ENCODE measurements at places on chromosomes 7 and 10.
A peak's percentile ranks its signal among the peaks of the same experiment; 100 is the strongest.

DNA sequence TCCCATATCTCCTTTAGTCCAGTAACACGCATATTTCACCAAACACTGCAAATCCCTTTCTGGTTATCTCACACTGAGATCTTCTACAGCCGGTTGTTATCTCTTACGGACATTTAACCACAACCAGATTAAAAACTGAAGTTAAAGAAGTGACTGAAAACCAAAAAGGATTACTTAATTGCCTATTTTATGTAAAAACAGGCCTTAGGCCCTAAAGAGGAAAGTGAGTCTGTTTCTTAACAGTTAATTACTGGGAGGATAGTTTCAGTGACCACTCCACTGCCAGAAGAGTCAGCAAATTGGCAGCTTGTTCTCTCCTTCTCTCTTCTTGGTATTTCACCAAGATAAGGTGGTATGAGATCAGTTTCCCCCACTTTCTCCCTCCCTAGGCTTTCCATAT is 161.9 kb upstream of the MEOX2 start:
- DNase-seq = no peak

GRCh38 chr10:83023662-83024061 is 1115.6 kb upstream of the GHITM start:
- no peak for DNase-seq

GRCh38 chr7:50632561-50633413 is 67.6 kb upstream of the DDC start:
- peak; percentile 30 for DNase-seq

DNA sequence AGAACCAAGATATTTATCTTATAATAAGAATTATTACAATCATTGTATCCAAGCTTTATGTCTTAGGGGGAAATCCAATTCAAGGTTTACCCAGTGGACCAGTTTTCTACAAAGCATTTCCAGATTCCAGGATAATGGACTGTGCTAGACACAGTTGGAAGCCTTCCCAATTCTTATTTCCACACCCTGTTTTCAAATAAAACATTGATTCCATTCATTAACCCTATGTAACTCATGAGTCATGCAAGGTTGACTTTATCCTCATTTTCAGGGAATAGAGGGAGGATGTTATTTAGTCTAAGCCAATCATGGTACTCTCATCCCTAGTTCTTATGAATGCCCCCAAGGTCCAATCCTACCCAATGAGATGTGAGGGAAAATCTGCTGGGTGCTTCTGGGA is 145.7 kb downstream of the RNLS start:
- no peak for DNase-seq

- DNase-seq = no peak
Measured at GRCh38 chr7:86448856-86449255, 194.9 kb upstream of the GRM3 start.

DNA sequence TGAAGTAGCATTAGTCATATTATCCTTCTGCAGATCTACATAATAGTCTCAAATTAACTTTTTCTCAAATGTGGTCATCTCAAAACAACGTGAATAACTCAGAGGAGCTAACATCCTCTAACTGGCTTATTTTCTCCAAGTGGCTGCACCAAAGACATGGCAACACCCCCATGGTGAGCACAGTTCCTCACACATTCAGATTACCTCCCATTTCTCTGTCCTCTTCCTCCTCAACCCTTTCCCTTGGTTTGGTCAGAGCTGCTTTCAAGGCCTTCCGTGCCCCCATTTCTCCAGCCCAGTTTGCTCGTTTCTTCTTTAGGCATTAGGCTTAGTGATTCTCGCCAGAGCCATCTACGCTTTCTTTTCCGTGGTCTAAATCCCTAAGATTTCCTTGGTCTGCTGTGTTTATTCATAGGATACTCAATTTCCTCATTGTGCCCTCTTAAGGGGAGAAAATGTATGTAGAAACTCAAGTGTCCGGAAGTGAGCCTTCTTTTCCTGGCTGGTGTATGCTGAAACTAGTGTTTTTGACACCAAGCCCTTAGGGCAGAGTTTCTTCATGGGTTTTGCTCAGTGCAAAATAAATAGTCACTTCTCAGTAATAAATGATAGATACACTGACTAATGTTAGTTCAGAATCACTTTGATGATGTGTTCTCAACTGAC is 2.6 kb downstream of the MET start:
- no peak for DNase-seq
